ENCODE measurements at places on chromosomes 2 and 18.

DNA sequence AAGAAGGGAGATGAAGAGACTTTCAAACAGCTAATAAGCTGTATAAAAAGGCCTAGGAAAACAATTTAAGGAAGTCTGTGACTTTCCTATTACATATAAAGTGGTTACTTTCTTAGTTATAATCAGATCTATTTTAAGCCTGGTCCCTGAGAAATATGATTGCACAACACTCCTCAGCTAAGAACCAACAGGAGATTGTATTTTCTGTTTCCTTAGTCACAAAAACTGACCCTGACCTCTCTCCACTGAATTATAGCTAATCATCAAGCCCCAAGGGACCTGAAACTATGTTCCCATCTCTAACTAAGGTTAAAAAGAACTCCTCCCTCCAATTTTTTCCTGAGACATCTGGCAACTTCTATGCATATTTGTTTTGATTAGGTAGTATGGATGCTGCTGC, 106.9 kb downstream of the ROCK1 start:
- no peak for DNase-seq

DNA sequence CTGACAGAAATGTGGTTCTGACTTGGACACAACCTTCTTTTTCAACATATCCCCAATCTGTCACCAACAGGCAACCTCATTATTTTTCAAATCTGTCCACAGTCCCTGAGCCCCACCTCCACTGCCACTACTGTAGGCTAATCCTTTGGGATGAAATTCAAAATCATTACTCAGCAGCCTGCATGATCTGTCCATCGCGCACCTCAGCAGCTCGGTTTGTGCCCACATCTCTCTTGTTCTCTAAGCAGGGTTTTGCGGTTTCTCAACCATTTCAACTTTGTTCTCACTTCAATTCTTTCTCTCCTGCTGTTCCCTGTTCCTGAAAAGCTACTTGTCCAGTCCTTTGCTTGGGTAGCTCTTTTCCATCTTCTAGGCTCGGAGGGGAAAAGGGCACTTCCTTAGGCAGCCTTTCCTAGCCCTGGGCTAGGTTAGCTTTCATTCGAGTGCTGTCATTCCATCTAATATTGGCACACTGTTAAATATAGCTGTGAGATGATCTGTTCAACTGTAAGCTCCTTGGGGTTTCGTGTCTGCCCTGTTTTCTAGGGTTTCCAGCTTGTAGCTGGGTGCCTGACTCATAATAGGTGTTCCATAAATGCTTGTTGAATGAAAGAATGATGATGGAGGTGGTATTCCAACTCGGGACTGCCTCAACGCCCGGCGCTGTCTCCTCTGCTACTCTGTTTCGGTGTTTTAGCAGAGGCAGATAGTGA, 653 bp upstream of the ANKAR start:
- DNase-seq = no peak

- DNase-seq = peak; percentile 84
Measured at GRCh38 chr18:76875390-76876325, 53.3 kb downstream of the ZNF236 start.

GRCh38 chr18:55088000-55088401, 128.7 kb upstream of the CCDC68 start:
- DNase-seq = no peak

DNA sequence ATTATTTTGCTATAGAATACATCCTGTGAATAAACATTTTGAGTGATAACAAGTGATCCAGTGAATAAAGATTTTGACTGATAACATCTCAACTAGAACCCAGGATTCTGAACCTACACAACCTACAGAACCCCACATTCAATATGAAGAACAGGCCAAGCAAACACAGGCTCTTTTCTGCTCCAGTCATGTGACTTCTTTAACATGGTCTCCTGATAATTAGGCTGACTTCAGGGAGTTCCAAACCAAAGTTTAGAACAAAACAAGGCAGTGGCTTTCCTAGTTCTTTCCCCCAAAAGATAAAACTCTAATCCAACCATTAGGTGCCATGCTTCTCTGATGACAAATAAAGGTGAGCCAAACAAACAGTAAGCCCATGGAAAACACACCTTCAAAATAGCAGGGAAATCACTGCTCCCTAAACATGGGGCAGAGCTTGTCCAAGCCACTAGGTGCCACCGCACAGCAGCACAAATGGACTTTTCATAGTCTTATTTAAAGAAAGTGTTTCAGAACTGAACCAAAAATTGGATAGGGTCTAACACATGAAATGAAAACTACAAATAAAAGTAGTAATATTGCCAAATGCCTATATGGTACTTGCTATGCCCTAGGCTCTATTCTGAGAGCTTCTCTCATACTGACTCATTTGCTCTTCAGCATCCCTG, 95.3 kb downstream of the EVA1A start:
- DNase-seq = no peak

DNA sequence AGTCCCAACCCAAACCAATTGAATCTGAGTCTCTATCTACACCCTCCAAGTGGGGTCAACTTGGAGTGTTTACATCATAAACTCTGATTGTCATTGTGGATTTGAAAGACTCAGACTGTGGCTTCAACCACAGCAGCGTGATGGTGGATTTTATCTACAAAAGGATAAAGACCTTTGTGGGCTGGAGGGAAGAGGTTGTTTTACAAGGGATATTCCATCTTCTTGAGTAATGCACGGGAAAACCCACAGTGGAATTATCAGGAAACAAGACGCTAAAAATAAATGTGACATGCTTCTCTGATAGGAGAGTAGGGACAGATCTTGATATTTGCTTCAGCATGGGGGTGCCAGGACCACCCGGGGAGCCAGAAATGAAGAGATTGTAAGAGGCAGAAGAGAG, 93.5 kb downstream of the LPIN1 start:
- peak; percentile 23 for DNase-seq

- DNase-seq = no peak
Measured at GRCh38 chr18:50033004-50033403, 161.9 kb downstream of the MYO5B start.

GRCh38 chr18:3014503-3015203, 1.7 kb upstream of the LPIN2 start:
- peak; percentile 50 for DNase-seq

DNA sequence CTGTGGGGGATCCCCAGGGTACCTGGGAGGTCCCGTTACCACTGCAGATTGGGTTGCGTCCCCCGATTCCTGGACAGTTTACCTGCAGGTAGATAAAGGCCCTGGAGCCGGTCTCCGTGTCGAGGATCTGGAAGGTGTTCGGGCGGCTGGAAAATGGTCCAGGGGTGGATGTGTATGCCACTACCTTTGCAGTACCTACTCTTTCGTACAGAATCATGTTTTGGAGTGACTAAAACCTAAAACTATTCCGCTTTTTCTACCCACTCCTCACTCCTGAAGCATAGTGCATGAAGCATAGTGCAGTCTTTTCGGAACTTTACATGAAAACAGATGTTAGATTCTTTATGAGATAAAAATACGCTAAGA, 418 bp downstream of the WDR75 start:
- no peak for DNase-seq

DNA sequence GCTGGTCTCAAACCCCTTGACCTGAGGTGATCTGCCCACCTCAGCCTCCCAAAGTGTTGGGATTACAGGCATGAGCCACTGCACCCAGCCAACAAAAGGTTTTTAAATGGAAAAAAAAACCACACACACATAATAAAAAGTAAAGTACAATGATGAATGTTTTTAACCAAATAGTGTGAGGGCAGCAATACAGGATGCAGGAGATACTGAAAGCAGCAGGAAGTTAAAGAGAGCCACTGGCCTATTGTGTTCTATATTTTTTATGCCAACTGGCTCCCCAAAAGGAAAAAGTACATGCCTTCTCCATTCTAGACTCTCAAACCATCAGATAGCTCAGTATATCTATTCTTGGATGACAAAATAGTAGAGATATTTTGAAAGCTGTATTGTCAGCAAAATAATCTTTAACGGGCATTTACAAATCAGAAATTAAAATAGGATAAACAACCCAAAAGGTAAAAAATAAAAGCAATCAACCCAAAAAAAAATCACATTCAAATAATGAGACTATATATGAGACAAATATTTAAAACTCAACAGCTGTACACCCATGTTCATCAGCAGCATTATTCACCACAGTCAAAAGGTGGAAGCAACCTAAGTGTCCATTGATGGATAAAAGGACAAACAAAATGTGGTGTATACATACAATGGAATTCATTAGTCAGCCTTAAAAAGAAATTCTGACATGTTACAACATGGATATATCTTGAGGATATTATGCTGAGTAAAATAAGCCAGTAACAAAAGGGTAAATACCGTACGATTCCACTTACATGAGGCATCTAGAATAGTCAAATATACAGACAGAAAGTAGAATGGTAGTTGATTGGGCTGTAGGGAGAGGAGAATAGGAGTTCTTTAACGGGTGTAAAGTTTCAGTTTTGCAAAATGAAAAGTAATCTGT, 26.2 kb downstream of the GPATCH11 start:
- DNase-seq = no peak

DNA sequence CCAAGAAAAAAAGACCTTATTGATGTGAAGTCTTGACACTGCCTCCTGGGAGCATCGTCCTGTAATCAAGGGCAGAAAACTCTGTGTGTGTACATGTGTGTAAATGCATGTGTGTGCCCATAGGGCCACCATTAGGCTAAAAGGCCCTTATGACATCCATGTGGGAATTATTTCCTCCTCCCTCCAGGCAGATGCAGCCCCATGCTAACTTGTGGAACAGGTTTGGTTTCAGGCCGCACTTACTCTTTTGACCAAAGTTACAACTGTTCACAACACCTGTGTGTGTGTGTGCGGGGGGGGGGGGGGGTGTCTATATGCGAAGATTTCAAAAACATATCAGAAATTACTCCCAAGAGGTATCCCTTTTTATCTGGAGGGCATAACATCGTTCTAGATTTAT, 87.4 kb upstream of the SLC14A2 start:
- DNase-seq = no peak

DNA sequence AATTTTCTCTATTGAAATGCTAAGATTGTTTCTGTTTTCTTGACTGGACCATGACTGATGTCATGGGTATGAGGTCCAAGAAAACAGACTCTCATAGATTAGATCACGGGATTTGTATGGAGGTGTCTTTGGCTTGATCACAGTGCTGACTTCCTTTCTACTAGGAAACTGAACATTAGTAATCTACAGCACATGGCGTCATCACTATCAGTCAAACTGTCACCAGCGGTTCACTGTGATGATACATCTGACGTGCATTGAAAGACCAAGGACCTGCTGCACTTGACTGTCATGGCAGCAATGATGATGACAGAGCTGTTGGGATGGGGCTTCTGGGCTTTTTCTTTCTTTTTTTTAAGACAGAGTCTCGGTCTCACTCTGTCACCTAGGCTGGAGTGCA, 28.2 kb upstream of the IMPA2 start:
- DNase-seq = no peak

DNA sequence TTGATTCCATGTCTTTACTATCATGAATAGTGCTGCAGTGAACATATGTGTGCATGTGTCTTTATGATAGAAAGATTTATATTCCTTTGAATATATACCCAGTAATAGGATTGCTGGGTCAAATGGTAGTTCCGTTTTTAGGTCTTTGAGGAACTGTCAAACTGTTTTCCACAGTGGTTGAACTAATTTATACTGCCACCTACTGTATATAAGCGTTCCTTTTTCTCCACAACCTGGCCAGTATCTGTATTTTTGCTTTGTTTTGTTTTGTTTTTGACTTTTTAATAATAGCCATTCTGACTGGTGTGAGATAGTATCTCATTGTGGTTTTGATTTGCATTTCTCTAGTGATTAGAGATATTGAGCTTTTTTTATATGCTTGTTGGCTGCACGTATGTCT, 641.6 kb downstream of the SUCLG1 start:
- no peak for DNase-seq

DNA sequence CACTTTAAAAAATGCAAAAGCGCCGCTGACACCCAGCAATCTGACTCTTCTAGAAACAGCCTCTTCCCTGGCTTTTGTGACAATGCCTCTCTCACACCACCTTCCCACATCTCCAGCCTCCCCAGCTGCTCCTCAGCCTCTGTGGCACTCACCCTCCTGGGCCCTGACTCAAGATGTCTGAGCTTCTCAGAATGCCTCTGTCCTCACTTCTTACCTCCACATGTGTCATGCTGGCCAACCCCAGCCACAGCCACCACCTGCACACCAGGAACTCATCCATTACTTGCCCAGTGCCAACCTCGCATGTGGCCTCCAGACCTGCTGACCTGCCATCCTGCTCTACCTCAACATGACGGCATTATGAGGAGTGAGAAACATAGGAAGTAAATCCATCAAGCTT, 249.8 kb upstream of the RAB6C start:
- DNase-seq = no peak

DNA sequence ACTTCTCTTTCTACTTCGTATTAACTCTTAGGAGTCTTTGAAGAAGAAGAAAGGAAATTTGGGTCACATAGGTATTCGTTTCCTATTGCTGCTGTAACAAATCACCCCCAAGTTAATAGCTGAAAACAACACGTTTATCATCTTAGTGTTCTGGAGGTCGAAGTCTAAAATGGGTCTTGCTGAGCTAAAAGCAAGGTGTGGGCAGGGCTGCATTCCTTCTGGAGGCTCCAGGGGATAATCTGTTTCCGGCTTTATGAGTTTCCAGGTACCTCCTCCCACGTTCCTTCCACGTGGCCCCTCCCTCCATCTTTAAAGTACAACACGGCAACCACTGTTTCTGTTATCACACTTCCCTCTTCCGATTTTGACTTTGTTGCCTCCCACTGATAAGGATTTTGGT, 233.5 kb upstream of the RBBP8 start:
- no peak for DNase-seq

DNA sequence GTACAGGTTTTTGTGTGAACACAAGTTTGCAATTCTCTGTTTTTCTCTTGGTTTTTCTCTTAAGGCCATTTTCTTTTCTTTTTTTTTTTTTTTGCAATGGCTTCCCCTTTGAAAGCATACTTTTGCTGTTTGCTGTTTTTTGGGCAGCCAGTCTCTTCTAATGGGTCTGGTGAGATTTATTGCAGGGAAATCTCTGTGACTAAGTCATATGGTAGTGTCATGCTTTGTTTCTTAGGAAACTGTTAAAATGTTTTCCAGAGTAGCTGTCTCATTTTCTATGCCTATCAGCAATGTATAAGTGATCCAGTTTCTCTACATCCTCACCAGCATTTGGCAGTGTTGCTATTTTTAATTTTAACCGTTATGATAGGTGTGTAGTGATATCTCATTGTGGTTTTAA, 27.9 kb upstream of the CDCA7 start:
- no peak for DNase-seq

DNA sequence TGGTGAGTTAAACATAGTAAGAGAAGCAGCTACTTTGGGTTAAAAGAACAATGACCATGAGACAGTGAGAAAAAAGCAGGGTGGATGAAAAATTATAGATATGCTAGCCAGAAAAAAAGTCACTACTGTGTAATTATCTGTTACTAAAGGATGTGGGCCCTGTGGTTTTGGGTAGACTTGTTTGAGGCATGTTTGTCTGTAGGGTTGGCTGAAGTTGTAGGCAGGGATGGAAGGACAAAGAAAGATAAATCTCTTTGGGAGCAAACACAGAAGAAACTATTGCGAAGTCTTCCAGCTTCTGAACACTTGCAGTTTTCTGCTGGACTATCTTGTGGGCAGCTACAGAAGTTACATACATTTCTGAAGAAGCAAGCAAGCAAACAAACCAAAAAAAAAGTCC, 28.2 kb downstream of the RND3 start:
- DNase-seq = no peak
